T-helper 17 cell (primary cell): ENCODE measurements at places on chromosomes 7 and 10. TPM values are rescaled to one million over a fixed set of nuclear protein-coding genes. Genes with fewer than 3 reads are reported as not detected.

GRCh38 chr7:2128601-2129322 lies 104.0 kb downstream of the MAD1L1 start:
- peak overlapping the region; percentile 24 for H3K27ac ChIP-seq
- DNase-seq = no peak
- no peak overlapping the region for H3K4me3 ChIP-seq
- H3K36me3 ChIP-seq = no peaks in the 10 kb centered on the region

- no peaks in the 10 kb centered on the region for H3K27me3 ChIP-seq
- no peak for DNase-seq
- no peak overlapping the region for H3K27ac ChIP-seq
- H3K4me1 ChIP-seq = no peaks in the 10 kb centered on the region
- no peaks in the 10 kb centered on the region for H3K36me3 ChIP-seq
- H3K4me3 ChIP-seq = no peak overlapping the region
These were observed 181.3 kb downstream of the C7orf25 start for GRCh38 chr7:42730586-42730985.

- H3K27me3 ChIP-seq = no peaks in the 10 kb centered on the region
- peaks cover 2% of the 10 kb centered on the region for H3K36me3 ChIP-seq
- H3K4me3 ChIP-seq = no peak overlapping the region
- DNase-seq = peak; percentile 34
- H3K27ac ChIP-seq = peak overlapping the region; percentile 75
These were observed 122.9 kb downstream of the RALA start for GRCh38 chr7:39746103-39746819.

DNA sequence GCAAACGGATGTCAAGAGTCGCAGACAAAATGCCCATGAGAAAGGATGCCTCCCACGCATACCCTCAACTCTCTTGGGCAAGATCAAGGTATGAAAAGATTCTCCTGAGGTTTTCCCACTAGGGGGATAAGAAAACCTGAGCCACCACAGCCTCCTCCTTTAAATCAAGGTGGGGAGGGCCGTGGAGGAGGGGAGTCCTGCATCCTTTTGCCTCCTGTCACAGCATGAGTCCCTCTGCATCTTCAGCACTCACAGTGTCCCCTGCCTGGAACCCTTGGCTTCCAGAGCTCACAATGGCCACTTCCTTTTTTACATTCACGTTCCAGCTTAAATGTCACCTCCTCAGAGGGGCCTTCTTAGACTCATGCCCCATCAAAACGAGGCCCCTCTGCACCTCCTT lies 207.6 kb downstream of the GLI3 start:
- H3K36me3 ChIP-seq = no peaks in the 10 kb centered on the region
- no peak for DNase-seq
- H3K27ac ChIP-seq = no peak overlapping the region
- no peak overlapping the region for H3K4me3 ChIP-seq

- H3K4me1 ChIP-seq = peaks cover 9% of the 10 kb centered on the region
- no peak overlapping the region for H3K27ac ChIP-seq
- no peak overlapping the region for H3K4me3 ChIP-seq
- no peaks in the 10 kb centered on the region for H3K27me3 ChIP-seq
- peaks cover 13% of the 10 kb centered on the region for H3K36me3 ChIP-seq
These were observed 4.5 kb upstream of the GPRIN2 start for GRCh38 chr10:46560952-46561351.

GRCh38 chr7:96276019-96276418 lies 45.9 kb downstream of the SLC25A13 start:
- no peaks in the 10 kb centered on the region for H3K27me3 ChIP-seq
- H3K36me3 ChIP-seq = peaks cover 4% of the 10 kb centered on the region
- no peak overlapping the region for H3K4me3 ChIP-seq
- no peaks in the 10 kb centered on the region for H3K4me1 ChIP-seq
- H3K27ac ChIP-seq = no peak overlapping the region

- no peak for DNase-seq
- no peaks in the 10 kb centered on the region for H3K4me1 ChIP-seq
- H3K36me3 ChIP-seq = no peaks in the 10 kb centered on the region
- peaks cover 26% of the 10 kb centered on the region for H3K27me3 ChIP-seq
- no peak overlapping the region for H3K27ac ChIP-seq
These were observed 37.0 kb upstream of the CASD1 start for GRCh38 chr7:94472608-94473007.

- H3K4me1 ChIP-seq = peaks cover 10% of the 10 kb centered on the region
- no peak overlapping the region for H3K27ac ChIP-seq
- peaks cover 10% of the 10 kb centered on the region for H3K36me3 ChIP-seq
- DNase-seq = no peak
These were observed 1.2 kb downstream of the LGI1 start for GRCh38 chr10:93758891-93759410.

DNA sequence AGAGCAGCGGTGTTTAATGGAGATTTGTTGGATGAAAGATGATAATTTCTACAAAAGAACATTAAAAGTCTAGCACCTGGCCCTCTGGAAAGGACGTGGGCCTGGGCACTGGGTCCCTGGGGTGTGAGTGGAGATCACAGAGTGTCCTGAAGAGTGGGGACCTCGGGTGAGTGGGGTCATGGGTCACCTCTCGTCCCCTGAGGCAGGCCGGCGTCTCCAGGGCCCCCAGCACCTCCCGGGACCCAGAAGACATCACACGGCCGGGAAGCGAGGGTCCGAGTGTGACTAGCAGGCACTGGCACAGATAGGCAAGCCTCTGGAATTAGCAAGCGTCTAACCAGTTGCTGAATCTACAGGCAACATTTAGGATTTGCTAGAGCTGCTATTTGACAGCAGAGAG lies 257.2 kb downstream of the MAD1L1 start:
- no peak overlapping the region for H3K27ac ChIP-seq
- peaks cover 6% of the 10 kb centered on the region for H3K4me1 ChIP-seq
- H3K4me3 ChIP-seq = no peak overlapping the region
- DNase-seq = no peak

- no peaks in the 10 kb centered on the region for H3K36me3 ChIP-seq
- no peaks in the 10 kb centered on the region for H3K4me1 ChIP-seq
- no peak for DNase-seq
- no peak overlapping the region for H3K27ac ChIP-seq
These were observed 3.4 kb upstream of the PPP1R17 start for GRCh38 chr7:31683445-31684225.

DNA sequence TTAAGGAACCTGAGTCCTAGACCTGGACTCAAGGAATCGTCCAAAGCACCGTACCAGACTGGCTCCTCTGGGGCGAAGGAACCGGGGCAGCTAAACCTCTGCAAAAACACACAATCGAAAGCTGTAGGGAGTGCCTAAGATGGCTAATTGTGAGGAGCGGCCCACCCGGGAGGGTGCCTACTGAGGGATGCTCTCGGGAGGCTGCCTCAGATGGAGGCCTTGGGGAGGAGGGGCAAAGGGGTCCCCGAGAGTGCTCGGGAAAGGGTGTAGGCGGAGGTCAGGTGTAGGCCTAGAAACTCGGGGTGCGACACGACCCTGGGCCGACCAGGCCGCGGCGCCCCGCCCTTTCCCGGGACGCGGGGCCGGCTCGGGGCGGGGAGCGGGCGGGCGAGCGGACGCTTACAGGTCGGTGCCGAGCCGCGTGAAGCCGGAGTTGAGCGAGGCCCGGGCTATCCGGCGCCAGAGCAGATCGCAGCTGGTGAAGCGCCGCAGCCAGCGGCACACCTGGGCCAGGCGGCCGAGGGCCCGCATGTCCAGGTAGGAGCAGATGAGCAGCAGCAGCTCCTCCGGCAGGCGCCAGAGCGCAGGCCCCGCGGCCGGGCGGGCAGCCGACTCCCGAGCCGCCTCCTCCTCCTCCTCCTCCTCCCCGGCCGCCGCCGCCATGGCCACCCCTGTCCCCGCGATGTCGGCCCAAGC lies 844 bp downstream of the FBXW4 start:
- no peaks in the 10 kb centered on the region for H3K27me3 ChIP-seq
- DNase-seq = peak; percentile 46
- peak overlapping the region; percentile 97 for H3K4me3 ChIP-seq
- H3K4me1 ChIP-seq = peaks cover 32% of the 10 kb centered on the region

- H3K27ac ChIP-seq = peak overlapping the region; percentile 65
- peaks cover 21% of the 10 kb centered on the region for H3K4me1 ChIP-seq
- no peak for DNase-seq
- peak overlapping the region; percentile 92 for H3K4me3 ChIP-seq
These were observed 91.2 kb upstream of the PAX2 start for GRCh38 chr10:100653957-100654781.

- peak overlapping the region; percentile 93 for H3K27ac ChIP-seq
- no peaks in the 10 kb centered on the region for H3K36me3 ChIP-seq
- H3K4me3 ChIP-seq = peak overlapping the region; percentile 67
- H3K4me1 ChIP-seq = peaks cover 24% of the 10 kb centered on the region
- DNase-seq = no peak
- no peaks in the 10 kb centered on the region for H3K27me3 ChIP-seq
These were observed 11.8 kb upstream of the RRP12 start for GRCh38 chr10:97412891-97413304.

- peaks cover 4% of the 10 kb centered on the region for H3K36me3 ChIP-seq
- no peak overlapping the region for H3K4me3 ChIP-seq
- H3K27ac ChIP-seq = no peak overlapping the region
- no peaks in the 10 kb centered on the region for H3K4me1 ChIP-seq
- no peak for DNase-seq
These were observed 44.9 kb downstream of the PPP1R3C start for GRCh38 chr10:91587710-91588638.

DNA sequence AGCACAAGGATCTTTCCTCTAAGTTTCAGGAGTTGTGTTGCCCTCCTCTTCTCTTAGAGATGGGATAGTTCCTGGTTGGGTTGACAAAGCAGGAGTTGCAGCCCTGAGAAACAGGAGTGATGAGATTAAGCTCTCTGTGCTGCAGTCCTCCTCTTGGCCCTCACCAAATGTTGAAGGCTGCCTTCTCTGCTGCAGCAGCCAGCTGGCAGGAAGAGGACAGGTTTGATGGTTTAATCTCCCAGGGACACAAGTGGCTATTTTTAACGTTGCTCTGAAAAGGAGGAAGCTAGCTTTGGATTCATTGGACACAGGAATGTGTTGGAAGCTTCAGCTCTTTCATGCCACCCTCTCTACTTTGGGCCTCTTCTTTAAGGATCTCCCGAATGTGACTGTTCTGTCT lies 9.4 kb downstream of the STRIP2 start:
- no peaks in the 10 kb centered on the region for H3K4me1 ChIP-seq
- H3K27me3 ChIP-seq = peaks cover 16% of the 10 kb centered on the region
- H3K27ac ChIP-seq = no peak overlapping the region
- DNase-seq = no peak
- H3K4me3 ChIP-seq = no peak overlapping the region

DNA sequence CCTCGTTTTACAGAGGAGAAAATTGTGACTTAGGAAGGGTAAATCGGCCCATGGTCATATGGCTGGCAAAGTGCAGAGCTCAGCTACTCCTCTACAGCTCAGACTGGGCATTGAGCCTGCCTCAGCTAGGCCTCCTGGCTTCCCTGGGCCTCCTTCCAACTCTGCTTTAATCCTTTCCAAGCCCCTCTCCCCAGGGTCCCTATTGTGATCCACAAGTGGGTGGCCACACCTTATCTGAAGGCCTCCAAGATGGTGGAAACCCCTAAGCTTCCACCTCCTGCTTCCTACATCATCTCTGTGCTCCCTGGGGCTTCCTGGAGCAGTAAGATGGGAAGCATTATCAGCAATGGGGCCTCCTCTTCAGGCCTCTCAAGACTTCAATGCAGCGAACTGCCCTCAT lies 3.0 kb upstream of the LGI1 start:
- peaks cover 61% of the 10 kb centered on the region for H3K27me3 ChIP-seq
- no peak overlapping the region for H3K4me3 ChIP-seq
- DNase-seq = no peak

GRCh38 chr7:158933468-158934139 lies 77.2 kb downstream of the DYNC2I1 start:
- H3K27me3 ChIP-seq = no peaks in the 10 kb centered on the region
- no peak overlapping the region for H3K4me3 ChIP-seq
- no peaks in the 10 kb centered on the region for H3K4me1 ChIP-seq
- no peak overlapping the region for H3K27ac ChIP-seq

DNA sequence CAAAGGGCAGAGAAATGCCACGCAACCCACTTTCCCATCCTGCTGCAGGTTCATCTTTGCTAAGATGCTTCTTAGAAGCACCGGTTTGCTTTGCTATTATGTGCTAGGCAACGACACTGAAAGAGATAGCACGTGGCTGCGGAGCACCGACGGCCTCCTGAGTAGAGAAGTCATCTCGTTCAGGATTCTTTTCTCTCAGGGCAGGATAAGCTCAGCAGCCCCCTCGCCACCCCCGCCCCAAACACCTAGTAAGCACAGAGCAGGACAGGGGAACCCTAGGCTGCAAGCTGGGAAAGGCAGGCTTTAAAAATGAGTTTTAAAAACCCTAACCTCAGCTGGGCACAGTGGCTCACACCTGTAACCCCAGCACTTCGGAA lies 15.0 kb downstream of the ASB13 start:
- H3K27ac ChIP-seq = peak overlapping the region; percentile 47
- H3K4me3 ChIP-seq = no peak overlapping the region
- no peaks in the 10 kb centered on the region for H3K27me3 ChIP-seq
- peaks cover 6% of the 10 kb centered on the region for H3K36me3 ChIP-seq

- no peak for DNase-seq
- H3K4me1 ChIP-seq = peaks cover 2% of the 10 kb centered on the region
- H3K27ac ChIP-seq = no peak overlapping the region
- peaks cover 44% of the 10 kb centered on the region for H3K27me3 ChIP-seq
These were observed 3.7 kb upstream of the FOXL3 start for GRCh38 chr7:286266-286665.

DNA sequence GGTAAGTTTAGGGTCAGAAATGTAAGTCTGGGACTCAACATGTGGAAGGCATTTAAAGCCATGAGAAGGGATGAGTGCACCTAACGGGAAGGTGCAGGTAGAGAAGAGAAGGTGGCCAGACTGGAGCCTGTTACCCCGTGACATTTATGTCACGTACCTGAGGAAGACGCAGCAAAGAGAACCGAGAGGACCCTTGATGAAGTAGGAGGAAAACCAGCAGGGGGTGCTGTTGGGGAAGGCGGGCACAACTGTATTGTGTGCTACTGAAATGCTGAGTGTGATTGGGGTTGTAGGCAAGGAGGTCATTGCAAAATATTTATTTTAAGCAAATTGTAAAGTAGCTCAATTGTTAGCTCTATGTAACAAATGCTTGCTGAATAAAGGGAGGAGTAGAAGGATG lies 338.2 kb upstream of the PRKCQ start:
- peaks cover 23% of the 10 kb centered on the region for H3K27me3 ChIP-seq
- H3K36me3 ChIP-seq = no peaks in the 10 kb centered on the region
- peak overlapping the region; percentile 51 for H3K27ac ChIP-seq
- no peak overlapping the region for H3K4me3 ChIP-seq
- DNase-seq = peak; percentile 24

DNA sequence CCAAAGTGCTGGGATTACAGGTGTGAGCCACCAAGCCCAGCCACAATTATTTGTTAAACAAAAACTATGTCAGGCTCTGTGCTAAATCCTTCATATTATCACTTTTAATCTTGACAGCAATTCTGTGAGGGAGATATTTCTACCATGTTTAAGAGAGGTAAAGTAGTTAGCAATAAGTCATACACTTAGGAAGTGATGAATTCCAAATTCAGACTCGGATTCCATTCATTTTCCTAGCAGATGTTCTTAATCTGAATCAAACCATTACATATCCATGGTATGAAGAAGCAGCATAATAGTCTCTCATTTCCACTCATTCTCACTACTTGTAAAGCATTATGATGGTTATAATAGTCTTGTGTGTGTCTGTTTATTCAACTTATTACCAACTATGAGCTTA lies 2.9 kb upstream of the CD36 start:
- no peaks in the 10 kb centered on the region for H3K27me3 ChIP-seq
- no peak overlapping the region for H3K27ac ChIP-seq
- H3K4me1 ChIP-seq = no peaks in the 10 kb centered on the region
- no peaks in the 10 kb centered on the region for H3K36me3 ChIP-seq
- no peak overlapping the region for H3K4me3 ChIP-seq

PRKCQ gene
- 70.0 TPM for total RNA-seq

CRYGN gene
- total RNA-seq = 0.99 TPM

SFXN4 gene
- total RNA-seq = 8.3 TPM

CDNF gene
- 3.2 TPM for total RNA-seq

FAM25G gene
- not detected for total RNA-seq

CPVL gene
- total RNA-seq = 4.4 TPM

OSBPL3 gene
- 54.8 TPM for total RNA-seq

MMRN2 gene
- 1.6 TPM for total RNA-seq

PAX4 gene
- not detected for total RNA-seq

HOXA6 gene
- not detected for total RNA-seq

SCIN gene
- not detected for total RNA-seq

PDCD11 gene
- total RNA-seq = 18.7 TPM
